ENCODE measurements at places on chromosomes 7 and 10. TPM values are rescaled to one million over a fixed set of nuclear protein-coding genes. Genes with fewer than 3 reads are reported as not detected.

Gene TMEM178B
- total RNA-seq, result 126 TPM

Gene NEBL
- total RNA-seq, result 66.4 TPM

Gene CYP26A1
- 2.1 TPM for total RNA-seq

Gene FKBP6
- total RNA-seq, result not detected

Gene C10orf105
- 2.1 TPM for total RNA-seq

Gene CTAGE4
- total RNA-seq, result 1.2 TPM

Gene HECW1
- total RNA-seq, result 48.0 TPM

Gene CDNF
- total RNA-seq, result 1.6 TPM

Gene SLC16A9
- 16.1 TPM for total RNA-seq

Gene NUTM2B
- 0.46 TPM for total RNA-seq

Gene SLC18A2
- 13.1 TPM for total RNA-seq

Gene CCL24
- not detected for total RNA-seq

Gene SPDYE2B
- total RNA-seq, result not detected

Gene BUD23
- total RNA-seq, result 36.7 TPM

Gene CHST3
- 12.2 TPM for total RNA-seq

Gene SPDYE1
- not detected for total RNA-seq

Gene TSPAN33
- 14.5 TPM for total RNA-seq

Gene NPSR1
- total RNA-seq, result 1.8 TPM

Gene INHBA
- total RNA-seq, result 12.7 TPM

Gene RADIL
- total RNA-seq, result 6.2 TPM

Gene GTF2IRD1
- 17.5 TPM for total RNA-seq

Gene BTBD16
- total RNA-seq, result not detected

Gene H2BK1
- total RNA-seq, result not detected

Gene TOMM7
- total RNA-seq, result 189 TPM

Gene GNAT3
- not detected for total RNA-seq

Gene TDRD1
- total RNA-seq, result 1.4 TPM

Gene PRSS37
- not detected for total RNA-seq

Gene NXPH1
- 94.6 TPM for total RNA-seq
